Pons (tissue), 1 donor: ENCODE measurements at places on chromosomes 7 and 10.

DNA sequence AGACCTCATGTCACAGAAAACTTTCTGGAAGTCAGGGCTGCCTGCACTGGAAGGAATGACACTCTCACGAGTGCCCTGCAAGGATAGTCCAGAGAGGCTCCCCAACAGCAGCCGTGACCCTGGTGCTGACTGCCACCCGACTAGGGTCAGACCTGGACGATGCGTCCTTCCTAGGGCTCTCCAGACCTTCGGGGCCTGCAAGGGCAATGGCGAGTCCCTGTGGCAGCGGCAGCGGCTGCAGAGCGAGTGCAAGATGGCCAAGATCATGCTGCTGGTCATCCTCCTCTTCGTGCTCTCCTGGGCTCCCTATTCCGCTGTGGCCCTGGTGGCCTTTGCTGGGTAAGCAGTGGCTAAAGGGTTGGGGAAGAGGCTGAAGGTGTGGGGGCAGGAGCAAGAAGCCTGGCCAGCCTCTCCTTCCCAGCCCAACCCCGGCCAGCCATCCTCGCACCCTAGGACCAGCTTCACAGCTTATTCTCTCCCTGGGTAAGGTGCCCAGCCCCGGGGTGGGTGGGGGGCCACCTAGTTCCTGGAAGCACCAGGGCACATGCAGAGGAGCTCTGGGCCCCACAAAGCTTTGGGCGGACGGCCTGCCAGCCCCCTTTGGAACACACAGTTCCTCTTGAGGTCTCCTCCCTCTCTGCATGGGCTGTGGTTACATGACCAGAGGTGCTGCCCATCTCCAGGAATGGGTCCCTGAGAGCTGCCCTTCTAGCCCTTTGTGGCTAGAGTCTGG is 5.5 kb downstream of the OPN4 start:
- DNase-seq = no peak

GRCh38 chr10:6635784-6636183 is 55.7 kb upstream of the PRKCQ start:
- DNase-seq = no peak

DNA sequence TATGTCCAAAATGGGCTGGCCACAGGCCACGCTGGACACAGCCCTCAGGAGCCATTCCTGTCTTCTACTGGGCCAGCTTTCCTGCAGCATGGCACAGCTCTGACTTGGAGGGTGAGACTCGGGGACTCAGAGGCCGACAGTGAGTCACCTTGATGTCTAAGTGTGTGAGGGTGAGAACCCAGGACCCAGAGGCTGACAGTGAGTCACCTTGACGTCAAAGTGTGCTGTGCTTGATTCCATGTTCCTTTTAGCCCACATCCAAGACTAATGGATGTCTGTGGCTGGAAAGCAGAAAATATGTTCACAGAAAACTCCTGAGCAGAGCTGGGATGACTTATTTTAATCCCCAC is 6.0 kb upstream of the FAM170B start:
- no peak for DNase-seq

- DNase-seq = no peak
Observed at GRCh38 chr7:26046150-26046549, 105.8 kb upstream of the NFE2L3 start.

DNA sequence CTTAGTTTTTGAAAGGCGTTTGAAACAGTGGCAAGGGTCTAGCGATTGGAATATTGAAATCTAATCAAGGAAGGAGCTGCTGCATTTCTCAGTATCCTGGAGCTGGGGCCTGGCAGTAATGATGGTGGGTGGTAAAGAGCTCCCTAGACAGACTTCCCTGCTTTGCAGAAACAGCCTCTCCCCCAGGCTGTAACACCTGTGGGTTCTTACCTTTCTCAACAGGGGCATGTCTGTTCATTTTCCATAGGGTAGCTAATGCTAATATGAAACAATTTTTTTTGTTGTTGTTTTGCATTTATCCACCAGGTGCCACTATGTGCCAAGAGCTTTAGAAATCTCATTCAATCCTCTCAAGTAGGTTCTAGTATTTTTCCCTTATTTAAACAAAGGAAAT is 345.5 kb downstream of the REEP3 start:
- no peak for DNase-seq

- DNase-seq = no peak
Observed at GRCh38 chr7:125444864-125445263, 515.2 kb upstream of the POT1 start.
